Glomerular endothelial cell (primary cell): ENCODE measurements at places on chromosomes 13 and 19.

- DNase-seq, result no peak
Observed at GRCh38 chr13:53569453-53569852, 540.8 kb downstream of the OLFM4 start.

- DNase-seq, result no peak
Observed at GRCh38 chr19:41424335-41425173, 2.6 kb downstream of the B3GNT8 start.

- DNase-seq, result no peak
Observed at GRCh38 chr19:2976609-2977000, 759 bp upstream of the TLE6 start.

DNA sequence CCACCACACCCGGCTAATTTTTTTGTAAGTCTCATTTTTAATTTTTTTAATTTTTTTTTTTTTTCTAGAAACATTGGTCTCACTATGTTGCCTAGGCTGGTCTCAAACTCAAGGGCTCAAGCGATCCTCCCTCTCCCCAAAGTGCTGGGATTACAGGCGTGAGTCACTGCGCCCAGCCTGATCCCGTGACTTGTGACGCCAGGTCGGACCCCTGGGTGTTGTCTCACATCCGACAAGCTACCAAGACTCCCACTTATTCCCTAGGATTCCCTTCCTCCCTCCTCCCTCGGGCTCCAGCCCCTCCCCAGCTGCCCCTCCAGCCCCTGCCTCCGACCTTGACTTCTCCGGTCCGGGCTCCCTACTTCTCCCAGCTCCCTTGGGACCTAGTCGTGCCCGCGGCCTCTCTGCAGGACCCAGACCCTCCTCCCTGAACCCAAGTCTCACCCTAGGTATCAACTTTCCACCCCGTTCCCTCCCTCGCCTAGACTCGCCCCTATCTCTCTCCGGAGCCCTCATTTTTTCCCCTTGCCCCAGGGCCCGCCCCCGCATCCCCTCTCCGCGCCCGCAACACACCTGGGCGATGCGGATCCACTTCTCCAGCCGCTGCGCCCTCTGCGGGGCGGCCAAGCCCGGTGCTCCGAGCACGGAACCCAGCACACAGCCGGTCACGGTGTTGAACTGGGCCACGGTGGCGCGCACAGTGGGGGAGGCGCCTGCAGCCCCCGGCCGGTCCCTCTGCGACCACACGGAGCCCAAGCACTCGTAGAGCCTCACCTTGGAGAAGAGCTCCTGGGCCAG is 13.1 kb downstream of the RGL3 start:
- DNase-seq, result no peak

DNA sequence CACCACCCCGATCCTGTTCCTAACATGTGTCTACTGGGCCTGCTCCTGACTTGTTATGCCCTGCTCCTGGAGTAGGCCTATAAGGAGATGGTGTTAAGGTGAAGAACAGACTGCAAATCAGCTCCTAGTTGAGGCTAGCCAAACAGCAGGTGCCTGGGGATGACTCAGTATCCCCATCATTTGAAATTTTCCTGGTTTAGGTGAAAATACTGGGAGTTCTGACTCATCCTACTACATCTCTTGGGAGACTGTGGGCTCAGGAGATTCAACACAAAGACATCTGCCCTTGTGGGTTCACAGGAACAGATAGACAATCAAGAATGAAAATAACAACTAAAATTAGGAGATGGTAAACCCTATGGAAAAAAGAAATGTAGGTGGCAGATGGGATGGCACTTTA is 41.2 kb downstream of the BRD4 start:
- no peak for DNase-seq

- DNase-seq, result no peak
Observed at GRCh38 chr13:46553521-46553885, 533 bp downstream of the LRCH1 start.

DNA sequence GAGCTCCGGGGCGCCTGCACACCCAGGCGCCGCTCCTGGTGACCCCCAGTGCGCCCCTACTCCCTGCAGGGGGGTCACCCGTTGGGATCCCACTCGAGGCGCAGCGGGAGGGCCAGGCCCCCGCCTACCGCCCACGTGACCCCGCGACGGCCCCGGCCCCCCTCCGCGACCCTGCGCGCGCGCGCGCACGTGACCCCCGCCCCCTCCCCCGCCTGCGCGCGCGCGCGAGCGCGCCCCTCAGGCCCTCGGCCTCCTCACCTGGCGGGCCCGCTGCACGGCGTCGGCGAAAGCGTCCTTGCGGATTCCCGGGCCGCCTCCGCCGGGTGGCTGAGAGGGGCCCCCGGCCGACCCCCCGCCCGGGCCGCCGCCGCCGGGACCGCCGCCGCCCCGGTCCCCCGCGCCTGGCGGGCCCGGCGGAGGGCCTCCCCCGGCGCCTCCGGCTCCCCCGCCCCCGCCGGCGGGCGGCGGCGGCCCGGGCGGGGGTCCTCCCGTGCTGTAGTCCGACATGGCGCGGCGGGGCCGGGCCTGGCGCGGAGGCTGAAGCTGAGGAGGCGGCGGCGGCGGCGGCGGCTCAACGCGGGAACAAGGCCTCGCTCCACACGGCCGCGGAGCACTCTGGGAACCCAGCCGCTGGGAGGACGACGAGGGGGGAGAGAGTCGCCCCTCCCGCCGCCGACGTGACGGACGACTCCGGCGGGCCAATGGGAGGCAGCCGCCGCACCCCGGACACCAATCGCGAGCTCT is at the start of gene KHSRP:
Gene KHSRP, minus strand, starts transcription at position 617 of the 744 bp plus-strand sequence. Its CDS starts 110 bp downstream, at position 507.
- DNase-seq, result no peak

GRCh38 chr19:51694318-51695085 is 1.4 kb downstream of the SPACA6 start:
- no peak for DNase-seq

GRCh38 chr13:78187781-78188180 is 269.1 kb upstream of the EDNRB start:
- DNase-seq, result no peak

DNA sequence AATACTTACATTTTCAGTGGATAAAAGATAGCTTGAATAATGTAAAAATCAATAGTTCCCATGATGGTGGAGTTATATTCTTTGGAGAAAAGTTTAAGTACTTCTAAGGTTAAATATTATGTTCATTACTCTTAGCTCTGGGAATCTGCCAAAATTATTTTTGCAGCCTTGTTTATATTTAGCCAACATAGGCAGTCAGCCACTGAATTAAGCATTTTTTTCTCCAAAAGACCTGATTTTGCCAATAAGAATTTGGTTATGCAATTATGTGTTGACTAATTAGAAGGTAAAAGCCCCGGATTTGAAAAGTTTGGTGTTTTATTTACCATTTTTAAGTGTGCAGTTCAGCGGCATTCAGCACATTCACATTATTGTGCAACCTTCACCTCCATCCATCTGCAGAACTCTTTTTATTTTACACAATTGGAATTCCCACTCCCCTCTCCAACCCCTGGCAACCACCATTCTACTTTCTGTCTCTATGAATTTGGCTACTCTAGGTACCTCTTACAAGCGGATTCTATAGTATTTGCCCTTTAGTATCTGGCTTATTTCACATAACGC is 90.1 kb upstream of the C1QTNF9B start:
- no peak for DNase-seq

- DNase-seq, result no peak
Observed at GRCh38 chr13:25958986-25959385, 92.8 kb downstream of the SHISA2 start.

DNA sequence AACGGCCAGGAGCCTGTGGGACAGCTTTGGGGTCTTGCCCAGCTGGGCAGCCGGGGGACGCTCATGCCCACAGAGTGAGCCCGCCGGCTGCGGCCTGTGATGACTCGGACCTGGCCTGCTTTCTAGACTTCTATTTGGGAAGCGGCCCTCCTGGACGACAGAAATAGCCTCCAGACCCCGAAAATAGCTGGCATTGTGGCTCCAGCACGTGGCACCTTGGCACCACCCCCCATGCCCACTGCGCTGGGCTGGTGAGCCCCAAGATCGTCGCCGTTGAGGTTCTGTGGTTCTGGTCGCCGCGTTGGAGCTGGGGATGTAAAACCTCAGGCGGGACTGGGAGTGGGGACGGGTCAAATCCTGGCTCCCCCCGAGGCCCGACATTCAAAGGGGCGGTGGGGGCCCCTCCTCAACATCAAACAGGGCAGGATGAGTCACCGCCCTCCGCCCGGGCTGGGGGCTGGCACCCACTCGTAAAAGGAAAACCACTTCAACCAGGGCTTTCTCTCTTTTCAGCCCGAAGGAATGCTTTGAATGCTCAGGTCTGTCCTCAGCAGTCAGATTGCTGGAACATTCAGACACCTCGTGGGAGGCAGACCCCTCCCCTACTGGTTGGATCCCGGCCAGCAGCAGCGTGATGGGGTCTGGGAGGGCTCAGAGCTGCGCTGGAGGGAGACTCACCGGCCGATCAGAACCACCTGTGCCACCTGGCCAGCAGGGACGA is 42.1 kb downstream of the GADD45B start:
- no peak for DNase-seq

- no peak for DNase-seq
Observed at GRCh38 chr13:98563071-98563470, 13.8 kb downstream of the STK24 start.

DNA sequence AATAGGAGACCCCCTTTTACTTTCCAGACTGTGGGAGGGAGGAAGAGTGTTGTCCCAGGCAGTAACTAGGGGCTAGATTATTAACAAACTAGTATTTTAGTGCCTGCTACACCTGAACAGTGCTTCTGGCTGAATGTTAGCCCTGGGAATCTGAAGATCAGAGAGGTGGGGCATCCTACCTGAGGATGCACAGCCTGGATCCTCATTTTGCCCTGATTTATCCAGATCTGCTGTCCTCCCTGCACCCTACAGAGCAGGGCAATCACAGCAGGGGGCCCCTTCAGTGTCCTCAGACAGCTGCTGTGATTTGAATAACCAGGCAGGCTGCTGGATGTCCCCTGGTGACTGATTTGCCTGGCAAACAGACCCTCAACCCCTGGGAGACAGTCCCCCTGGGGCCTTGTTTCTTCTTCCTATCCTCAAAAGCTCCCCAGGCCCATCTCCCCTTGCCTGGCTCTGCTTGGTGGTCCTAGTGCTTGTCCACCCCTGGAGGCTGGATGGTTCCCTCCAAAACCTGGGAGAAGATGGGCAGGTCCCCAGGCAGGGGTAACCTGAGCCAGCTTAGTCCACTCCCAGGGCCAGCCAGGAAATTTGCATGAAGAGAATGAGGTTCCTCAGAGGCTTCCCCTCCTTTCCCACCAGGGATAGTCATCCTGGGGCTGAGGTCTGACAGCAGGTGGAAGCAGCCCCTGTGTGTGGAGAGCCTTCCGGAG is at the start of gene OVOL3:
Gene OVOL3, plus strand, starts transcription at position 657 of the 713 bp plus-strand sequence. CDS start 60 bp downstream, outside the sequence.
- DNase-seq, result no peak

- DNase-seq, result no peak
Observed at GRCh38 chr19:37218592-37218935, 550 bp downstream of the ZNF383 start.

DNA sequence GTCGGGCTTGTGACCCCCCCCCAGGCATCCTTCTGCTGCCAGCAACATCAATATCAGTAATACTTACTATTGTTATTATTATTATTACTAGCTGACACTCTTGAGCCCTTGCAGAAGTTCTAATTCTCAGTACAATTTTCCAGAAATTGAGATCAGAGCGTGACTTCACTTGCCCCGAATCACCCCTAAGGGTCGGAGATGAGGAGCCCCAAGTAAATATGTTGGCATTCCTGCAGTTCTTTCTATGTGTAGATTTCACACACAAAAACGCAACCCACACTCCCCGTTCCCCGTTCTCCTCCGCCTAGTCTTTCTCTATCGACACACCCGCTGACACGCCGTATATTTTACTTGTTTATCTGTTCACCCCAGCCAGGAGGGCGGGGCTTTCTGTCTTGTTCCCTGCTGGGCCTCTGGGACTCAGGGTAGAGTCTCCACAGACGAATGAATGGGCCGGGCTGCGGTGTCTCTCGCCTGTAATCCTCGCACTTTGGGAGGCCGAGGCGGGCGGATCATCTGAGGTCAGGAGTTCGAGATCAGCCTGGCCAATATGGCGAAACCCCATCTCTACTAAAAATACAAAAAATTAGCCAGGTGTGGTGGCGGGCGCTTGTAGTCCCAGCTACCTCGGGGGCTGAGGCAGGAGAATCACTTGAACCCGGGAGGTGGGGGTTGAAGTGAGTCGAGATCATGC is 14.7 kb downstream of the TLE5 start:
- DNase-seq, result no peak

DNA sequence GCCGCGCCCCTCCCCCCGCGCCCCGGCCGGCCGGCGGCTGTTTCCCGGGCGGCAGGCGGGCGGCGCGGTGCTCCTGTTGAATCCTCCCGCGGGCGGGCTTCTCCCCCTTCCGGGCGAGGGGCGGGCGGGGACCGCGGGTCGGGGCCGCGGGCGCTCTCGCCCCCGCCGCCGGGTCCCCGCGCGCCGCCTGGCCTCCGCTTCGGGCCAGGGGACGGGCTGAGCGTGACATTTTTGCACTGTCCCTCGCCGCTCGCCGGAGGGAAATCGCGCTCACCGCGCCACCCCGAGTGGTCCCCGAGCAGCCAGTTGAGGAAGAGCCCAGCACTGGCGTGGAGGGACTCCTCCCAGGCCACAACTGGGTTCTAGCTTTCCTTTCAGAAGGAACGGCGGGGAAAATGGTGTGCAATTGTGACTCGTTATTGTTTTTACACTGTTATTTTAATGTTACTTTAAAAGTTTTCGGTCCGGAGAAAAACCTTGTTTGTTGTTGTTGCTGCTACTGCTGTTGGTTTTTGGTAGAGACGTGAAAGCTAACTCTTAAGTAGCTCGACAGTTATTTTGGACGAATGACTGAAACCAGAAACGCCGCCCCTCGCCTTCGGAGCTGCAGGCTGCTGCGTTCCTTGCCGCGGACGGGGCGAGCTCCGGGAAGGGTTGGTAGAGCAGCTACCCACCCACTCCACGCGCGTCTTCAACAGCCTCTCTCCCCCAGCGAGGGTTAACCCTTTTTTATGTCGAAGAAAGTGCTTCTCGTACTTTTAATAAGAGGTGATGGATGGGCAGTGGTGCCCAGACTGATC is 959 bp downstream of the PDS5B start:
- DNase-seq, result peak; percentile 20

DNA sequence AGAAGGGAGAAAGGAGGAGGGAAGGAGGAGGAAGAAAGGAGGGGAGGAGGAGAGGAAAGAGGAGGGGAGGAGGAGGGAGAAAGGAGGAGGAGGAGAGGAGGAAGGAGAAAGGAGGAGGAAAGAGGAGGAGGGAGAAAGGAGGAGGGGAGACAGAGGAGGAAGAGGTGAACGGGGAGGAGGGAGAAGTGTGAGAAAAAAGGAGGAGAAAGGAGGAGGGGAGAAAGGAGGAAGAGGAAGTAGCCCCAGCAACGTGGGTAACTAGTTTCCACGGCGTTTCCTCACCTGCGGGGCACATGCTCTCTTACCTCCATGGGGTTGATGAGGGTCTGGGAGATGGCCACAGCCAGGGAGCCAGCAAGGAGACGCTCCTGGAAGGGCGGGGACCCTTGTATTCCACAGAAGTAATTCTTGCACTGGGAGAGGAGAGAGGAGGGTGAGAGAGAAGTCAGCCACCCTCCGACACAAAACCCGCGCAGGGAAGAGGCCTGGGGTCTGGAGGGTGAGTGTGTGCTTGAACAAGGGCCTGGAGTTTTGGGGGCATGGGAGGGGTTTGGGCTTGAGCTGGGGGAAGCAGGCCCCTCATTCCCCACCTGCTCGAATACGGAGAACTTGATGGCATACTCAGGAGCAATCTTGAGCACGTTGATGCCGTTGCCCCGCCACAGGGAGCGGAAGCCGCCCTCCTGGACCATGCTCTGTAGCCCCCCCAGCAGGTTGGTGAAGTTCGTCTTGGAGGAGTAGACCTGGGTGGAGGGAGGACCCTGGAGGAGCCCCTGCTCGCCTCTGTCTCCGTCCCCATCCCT is 3.9 kb downstream of the SLC25A41 start:
- DNase-seq, result no peak
